ENCODE measurements at places on chromosomes 2 and 18.

DNA sequence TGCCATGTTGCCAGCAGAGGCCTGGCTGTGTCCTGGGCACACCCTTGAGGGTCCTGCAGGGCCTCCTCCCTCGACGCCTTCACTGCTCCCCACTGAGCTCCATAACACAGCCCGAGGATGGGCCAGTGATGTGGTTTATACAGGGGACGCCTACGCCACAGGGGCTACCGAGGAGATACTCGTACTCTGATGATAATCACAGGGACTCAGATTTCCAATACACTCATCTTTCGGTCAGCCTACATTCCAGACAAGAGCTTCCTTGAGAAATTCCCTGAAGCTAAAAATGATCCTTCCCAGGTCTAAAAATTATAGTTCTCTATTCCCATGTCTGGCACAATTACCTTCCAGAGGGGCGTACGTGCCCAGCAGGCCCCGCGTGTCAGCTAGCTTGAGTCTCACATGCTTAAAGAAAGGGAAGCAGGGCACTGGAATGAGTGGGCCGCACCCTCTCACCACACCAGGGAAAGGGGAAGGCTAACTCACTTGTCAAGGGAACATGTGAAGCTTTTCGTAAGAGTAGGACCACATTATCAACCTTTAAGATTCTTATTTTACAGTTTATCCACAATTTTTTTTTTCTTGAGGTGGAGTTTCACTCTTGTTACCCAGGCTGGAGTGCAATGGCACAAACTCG lies 159.5 kb upstream of the NDUFV2 start:
- DNase-seq = no peak

GRCh38 chr18:2969695-2970094 lies 43.2 kb downstream of the LPIN2 start:
- DNase-seq = no peak

DNA sequence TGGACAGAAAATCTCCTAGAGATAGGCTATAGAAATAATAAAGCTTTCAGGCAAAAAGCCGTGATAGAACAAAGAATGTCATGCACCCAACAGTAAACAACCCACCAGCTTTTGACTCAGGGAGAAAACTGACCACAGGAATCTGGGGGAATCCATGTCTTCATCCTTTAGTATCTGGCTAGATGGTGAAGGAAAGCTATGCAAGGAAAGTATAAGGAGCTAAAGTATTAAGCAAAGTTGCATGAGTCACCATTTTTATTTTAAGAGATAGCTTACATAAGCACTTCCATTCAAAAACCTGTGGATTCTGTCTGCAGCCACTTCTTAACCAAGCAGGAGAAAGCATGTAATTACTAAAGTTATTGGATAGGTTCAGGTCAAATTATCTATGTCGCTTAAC lies 363.8 kb downstream of the LRP1B start:
- no peak for DNase-seq

DNA sequence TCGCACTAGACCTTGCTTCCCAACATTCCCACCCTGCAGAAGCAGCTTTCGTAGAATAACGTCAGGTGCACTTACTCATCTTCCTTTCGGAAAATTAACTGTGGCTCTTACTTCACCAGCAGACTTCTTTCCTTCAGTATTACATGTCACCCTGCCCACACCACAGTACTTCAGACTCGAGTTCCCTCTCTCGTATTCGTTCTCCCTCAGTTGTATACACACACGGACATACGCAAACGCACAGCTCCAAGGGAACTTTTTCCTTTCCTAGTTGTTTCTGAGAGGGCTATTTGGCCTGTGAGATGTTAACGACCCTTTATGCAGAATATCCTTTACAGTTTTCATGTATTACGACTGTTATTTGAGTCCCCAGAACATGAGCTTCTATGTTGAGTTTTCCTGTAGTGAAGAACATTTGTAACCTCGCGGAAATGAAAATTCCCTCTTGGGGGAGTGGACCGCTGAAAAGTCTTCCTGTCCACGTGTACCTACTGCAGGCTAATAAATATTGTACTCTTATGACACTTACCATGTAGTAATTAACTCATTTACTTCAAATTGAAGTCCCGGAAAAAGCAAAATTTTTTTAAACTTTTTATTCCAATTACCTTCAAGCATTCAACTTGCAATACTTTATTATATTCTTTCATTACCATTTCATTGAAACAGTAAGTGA lies 908 bp downstream of the ERLEC1 start:
- DNase-seq = peak; percentile 38

GRCh38 chr2:53517406-53517805 lies 250.2 kb upstream of the CHAC2 start:
- no peak for DNase-seq

- no peak for DNase-seq
Measured at GRCh38 chr2:151670846-151671597, 63.3 kb downstream of the NEB start.

- no peak for DNase-seq
Measured at GRCh38 chr18:10033016-10033399, 119.2 kb downstream of the VAPA start.

DNA sequence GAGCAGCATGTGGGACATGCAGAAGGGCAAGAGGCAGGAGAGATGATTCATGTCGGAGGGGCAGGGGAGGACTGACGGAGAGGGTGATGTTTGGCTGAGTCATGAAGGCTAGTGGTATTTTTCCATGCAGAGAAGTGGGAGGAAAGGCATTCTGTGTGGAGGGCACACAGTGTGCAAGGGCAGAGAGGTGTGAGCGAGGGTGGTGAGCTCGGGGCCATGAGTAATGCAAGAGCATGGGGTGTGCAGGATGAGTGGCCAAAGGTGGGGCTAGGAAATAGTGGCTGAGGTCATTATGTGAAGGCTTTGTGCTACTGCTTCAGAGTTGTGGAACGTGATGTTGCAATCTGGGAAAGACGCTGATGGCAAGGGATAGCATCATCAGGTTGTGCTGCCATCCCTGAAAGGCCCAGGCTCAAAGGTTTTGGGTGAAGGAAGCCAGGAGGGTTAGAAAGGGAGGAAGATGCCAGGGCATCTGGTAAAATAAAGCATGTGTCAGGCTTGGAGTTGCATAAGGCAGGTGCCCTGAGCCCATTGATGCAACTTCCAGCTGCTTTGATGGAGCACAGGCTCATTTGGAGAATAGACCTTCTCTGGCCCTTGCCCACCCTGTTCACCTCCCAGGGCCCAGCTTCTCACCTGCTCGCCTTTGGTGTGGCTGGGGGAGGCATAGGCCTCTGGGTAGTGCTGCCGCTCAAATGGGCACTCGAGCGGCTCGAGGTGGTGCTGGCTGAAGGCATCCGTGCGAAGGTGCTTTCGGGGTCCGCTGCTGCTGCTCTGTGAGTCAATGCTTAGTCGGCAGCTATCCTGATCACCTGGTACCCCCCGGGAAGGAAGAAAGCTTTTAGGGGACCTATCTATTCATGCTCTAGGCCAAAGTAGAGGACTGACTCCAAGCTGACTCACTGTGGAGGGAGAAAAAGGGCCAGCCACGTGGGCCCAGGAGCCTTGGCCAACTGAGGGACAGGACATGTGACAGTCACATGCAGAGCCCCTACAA lies 37.5 kb downstream of the PAX8 start:
- DNase-seq = peak; percentile 49

DNA sequence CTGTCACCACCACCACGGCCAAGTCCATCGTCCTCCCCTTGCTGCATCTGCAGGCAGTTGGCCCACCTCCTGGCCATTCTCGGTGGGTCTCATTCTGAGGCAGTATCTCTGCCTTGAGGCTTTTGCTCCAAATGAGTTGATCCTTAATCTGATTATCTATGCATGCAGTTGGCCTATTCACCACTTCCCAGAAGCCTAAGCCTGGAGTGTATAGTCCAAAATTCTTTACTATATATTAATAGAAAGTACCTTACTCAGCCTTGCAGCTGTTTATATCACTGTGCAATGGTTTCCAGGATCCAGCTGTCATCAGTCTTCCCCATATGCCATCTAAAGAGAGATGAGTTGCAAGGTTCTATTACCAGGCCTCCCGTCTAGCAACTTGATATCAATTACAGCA lies 292.4 kb downstream of the SS18 start:
- no peak for DNase-seq
